ENCODE measurements at places on chromosomes 13 and 19.

DNA sequence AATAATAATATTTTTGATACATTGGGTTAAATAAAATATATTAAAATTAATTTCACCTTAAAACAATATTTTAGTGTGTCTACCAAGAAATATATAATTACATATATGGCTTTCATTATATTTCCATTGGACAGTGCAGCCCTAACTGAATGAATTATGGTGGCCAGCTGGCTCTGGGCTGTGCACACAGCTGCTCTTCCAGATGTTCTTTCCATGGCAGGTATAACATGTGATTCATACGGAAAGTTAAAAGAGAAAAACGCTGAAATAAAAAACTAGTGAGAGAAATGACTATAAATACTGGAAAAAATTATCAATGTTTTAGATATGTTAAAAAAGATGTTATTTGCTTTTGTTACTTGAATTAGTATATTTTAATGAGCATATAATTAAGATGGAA is 216.3 kb downstream of the RGCC start:
- DNase-seq, result no peak

DNA sequence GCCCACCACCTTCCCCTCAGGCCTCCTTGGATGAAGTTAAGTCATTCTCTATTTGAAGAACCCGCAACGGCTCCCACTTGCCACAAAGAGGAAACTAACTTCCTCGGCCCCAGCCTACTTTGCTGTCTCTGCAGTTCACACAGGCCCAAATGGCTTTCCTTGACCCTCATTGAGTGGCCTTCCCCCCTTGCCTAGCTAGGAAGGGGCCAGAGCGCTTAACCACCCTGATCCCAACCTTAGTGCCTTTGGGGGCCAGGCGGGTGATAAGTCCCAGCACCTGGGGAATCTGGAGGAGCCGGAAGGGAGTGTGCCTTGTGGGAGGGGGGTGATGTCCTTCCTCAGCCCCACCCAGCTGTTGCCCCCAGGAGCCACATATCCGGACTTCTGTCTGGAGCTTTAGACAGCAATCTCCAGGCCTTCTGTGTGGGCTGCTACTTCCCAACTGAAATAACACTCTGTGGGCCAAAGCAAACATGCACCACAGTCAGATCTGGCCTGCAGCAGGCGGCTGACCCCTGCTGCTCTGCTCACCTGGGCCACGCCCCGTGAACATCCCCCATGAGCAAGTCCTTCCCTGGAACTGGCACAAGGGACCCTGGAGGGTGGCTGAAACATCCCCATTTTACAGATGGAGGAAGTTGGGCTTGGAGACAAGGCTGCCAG is 10.5 kb downstream of the NECTIN2 start:
- DNase-seq, result peak; percentile 74

GRCh38 chr19:3699741-3700241 is 477 bp downstream of the PIP5K1C start:
- no peak for DNase-seq

- no peak for DNase-seq
These were observed 496.8 kb downstream of the MYO16 start for GRCh38 chr13:109126178-109126577.

DNA sequence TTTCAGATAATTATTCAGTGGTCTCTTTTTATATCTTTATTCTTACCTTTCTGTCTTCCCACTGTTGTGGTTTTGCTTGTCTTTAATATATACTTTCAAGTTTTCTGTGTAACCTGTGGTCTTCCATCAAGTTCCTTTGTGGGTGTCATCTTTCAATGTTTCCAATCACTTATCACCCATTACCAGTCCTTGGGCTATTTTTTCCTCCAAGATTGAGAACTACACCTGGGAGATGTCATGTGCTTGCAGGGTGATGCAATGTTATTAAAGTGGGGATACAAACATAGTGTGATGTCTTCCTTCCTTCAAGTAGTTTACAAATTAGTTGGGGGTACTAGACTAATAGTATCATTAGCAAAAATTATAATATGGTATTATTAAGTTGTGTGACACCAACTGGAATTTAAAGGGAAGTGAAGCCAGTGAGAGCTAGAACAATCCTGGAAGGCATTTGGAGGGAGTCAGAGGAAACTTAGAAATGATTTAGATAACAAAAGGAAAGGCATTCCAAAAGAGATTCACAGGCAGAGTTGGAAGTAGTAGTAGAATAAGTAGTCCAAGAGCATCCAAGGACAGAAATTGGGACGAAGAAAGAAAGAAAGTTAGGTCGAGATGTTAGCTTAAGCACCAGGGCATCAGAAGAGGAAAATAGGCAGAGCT is 3.4 kb downstream of the FNDC3A start:
- no peak for DNase-seq

- DNase-seq, result no peak
These were observed 18.9 kb upstream of the ZNRF4 start for GRCh38 chr19:5436106-5436947.

DNA sequence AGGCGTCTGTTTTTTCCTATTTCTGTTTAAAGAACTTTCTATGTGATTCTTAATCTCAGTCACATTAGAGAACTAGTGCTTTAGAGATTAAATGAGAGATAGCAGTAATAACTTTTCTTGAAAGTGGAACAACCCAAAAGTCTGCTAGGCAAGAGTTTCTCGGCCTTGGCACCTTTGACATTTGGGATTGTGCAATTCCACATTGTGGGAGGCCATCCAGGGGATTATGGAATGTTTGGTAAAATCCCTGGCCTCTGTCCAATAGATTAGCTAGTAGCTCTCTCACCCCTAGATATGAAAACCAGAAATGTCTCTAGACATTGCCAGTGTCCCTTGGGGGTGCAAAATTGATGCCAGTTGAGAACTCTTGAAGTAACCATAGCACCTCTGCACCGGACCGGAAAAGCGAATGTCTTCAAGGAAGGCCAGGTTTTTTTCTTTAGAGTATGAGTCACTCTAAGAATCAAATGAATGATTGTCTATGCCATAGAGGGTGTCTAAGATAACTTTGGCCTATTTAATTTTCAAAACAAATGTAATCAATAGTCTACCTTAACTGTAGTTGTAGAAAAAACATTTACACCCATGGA is 45.0 kb upstream of the IL17D start:
- DNase-seq, result no peak

GRCh38 chr13:34208336-34208735 is 390.4 kb downstream of the RFC3 start:
- no peak for DNase-seq

Data from left lobe of liver (tissue), 2 donors.